ENCODE measurements at places on chromosomes 16 and 17.

DNA sequence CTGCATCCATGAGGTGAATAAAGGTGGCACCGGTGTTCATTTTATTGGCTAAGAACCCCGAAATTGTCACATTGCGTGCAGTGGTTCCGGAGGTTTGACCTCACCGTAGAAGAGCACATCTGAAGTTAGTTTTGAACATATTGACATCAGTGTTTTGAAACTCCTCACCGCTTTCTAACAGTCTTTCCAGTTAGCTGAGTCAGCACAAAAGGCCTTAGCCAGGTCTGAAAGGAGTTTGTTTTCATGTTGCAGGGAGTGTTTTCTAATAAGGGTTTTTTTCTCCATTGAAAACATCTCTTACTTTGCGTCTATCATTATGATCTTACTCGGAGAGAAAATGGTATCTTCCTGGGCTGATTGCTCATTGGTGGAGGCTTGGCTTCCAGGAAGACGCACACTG lies 174.5 kb upstream of the HSBP1 start:
- no peak for DNase-seq

- no peak for DNase-seq
These were observed 7.3 kb downstream of the ARHGAP27 start for GRCh38 chr17:45425125-45425983.

- no peak for DNase-seq
These were observed 199.6 kb downstream of the SPECC1 start for GRCh38 chr17:20208717-20209116.

GRCh38 chr16:85607796-85608514 lies 5.2 kb upstream of the GSE1 start:
- DNase-seq = no peak
